Activated gamma-delta T cell treated with Interleukin-2 at 50 U/mL for 16 hours (primary cell): ENCODE measurements at places on chromosomes 16 and 17.

GRCh38 chr17:1908699-1909309 is 79.0 kb downstream of the RPA1 start:
- DNase-seq = peak; percentile 16

- DNase-seq = no peak
These were observed 355.4 kb upstream of the TNRC6C start for GRCh38 chr17:77602883-77603640.

GRCh38 chr16:79932572-79932971 is 332.0 kb upstream of the MAF start:
- DNase-seq = no peak

GRCh38 chr16:78956859-78957258 is 643.7 kb downstream of the MAF start:
- no peak for DNase-seq

GRCh38 chr17:13385481-13385911 is 216.2 kb downstream of the HS3ST3A1 start:
- no peak for DNase-seq

GRCh38 chr16:28168991-28169554 is 42.7 kb downstream of the XPO6 start:
- peak; percentile 65 for DNase-seq

DNA sequence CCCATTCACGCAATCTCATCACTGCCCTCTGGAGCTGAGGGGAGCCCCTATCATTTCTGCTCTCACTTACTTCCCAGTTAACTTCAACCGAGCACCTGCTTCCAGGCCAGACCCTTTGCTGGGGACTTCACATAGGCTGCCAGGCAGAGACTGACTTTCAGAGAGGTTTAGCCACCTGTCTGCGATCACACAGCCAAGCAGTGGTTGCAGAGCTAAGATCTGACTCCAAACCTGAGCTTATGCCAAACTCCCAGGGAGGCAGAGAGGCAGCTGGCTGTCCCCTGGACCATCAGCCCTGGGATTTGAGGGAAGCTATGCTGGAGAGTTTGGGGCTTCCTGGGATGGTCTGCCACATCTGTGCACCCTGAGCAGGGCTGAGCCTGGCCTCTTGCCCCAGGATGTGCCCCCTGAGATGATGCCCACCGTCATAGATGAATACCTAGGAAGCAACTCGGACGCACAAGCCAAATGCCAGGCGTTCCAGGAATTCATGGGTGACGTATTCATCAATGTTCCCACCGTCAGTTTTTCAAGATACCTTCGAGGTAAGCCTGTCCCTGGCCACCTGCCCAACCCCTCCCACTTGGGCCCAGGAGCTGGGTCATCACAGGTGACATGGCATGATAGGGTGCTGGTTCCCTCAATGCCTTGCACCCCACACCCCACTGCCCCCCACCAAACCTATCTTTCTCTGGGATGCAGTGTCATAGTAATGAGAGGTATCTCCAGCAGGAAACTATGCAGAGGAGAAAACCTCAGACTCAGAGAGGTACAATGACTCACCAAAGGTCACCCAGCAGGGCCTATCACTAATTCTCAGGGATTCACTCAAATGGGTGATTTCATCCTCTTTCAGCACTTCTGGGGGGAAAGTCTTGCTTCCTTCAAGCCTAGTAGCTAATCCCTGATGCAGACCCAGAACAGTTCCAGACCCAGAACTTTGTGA is 10.0 kb downstream of the CES3 start:
- no peak for DNase-seq

- DNase-seq = no peak
These were observed 154.6 kb upstream of the CHMP6 start for GRCh38 chr17:80836971-80837481.

DNA sequence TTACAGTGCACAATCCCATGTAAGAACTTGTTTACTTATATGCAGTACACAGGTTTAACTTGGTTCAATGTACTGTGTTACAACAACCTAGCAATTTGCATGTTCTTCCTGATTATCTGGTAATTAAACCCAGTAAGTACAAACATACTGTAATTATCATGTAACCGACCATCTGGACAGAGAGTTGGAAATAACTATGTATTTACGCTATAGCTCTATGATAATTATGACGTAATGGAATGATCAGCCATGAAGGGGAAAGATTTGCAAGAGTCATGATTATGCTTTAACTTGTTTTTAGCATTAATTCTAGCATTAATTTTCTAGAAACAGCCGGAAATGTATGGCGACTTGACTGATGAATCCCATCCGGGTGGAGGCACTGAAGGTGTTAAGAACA is 74.8 kb upstream of the SALL1 start:
- no peak for DNase-seq

DNA sequence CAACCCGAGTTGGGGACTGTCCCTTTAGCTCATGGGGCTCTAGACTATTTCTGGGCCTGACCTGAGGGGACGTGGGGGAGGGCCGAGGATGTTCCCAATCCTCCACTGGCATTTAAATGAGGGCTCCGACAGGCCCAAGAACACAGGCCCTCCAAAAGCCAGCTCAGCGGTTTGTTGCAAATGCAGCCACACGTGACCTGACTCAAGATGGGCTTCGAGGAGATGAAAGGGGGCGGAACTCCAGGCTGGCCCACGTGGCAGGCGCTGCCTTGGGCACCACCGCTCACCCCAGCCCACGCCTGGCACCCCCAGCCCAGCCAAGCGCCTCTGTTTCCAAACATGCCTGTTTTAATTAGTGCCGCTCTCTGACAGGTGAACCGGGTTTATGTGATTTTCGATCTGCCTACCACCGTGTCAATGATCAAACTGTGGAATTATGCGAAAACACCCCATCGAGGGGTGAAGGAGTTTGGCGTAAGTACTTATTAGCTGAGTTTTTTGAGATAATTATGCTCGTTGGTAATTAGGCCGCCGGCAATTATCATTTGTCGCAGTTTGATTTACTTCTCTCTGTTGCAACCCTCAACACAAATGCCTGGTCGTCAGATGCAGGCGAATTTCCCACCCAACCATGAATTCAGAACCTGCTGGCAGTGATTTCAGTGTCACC is 226.7 kb downstream of the KATNIP start:
- DNase-seq = no peak

DNA sequence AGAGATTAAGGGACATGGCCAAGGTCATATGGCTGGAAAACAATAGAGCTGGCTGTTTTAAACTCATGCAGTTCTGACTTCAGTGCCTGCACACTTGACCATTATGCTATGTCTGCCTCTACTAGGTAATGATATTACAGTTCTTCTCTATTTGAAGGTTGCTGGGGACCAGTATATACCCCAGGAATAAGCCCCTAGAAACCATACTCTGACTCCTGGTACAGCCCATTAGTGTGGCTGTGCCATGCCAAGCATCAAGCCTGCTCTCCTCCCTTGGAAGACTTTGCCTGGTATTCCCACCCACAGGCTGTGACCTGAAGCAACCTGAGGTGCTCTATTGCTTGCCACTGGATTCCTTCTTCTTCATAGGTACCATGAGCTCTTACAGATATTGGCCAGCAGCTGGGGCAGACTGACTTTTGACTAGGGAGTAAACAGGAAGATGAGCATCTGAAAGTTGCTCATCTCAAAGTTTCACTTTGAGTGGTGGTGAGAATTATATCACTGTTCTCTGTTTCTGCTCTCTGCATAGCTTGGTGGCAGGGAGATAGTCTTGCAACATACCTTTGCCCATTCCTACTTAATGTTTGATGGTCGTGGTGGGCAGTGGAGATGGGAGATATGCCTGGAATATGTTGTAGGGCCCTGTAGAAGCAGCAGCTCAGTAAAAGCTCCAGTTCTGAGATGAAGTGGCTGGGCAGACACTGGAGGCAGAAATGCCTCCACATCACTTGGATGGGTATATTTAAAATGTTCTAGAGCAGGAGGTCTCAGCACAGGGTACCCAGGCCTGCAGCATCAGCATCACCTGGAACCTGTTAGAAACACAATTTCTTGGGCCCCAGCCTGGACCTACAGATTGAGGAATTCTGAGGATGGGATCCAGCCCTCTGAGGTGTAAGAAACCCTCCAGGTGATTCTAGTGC is 274.7 kb downstream of the HS3ST4 start:
- DNase-seq = no peak

DNA sequence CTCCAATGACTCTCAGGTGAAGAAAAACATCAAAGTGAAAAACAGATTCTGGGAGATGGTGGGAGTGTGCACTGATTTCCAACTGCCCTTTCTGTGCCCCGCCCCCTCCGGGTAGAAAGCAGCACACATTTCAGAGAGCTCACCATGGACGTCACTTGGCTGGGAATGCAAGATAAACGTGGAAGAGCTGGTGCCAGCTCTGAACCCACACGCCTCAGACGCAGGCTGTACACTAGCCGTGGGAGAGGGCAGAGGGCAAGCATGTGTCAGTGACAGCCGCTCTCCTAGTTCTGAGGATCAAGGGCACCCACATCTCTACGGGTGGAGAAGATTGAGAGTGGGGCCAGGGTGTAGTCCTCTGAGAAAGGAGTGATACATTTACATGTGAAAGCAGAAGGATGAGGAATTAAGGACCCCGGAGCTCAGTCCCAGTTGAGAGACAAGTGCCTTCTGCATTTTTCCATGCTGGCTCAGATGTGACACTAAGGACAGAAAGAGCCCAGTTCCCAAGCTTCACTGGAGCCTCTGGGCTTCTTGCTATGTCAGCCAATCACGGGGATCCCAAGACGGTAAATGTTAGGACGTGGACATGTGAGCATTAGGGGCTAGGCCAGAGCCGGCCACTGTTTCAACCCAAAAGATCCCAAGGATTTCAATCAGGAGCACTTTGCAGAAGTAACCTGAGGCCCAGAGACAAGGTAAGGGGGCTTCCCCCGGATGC is 101.3 kb downstream of the ZFHX3 start:
- no peak for DNase-seq
